ENCODE measurements at places on chromosomes 2 and 18. TPM values are rescaled to one million over a fixed set of nuclear protein-coding genes. Genes with fewer than 3 reads are reported as not detected.

DNA sequence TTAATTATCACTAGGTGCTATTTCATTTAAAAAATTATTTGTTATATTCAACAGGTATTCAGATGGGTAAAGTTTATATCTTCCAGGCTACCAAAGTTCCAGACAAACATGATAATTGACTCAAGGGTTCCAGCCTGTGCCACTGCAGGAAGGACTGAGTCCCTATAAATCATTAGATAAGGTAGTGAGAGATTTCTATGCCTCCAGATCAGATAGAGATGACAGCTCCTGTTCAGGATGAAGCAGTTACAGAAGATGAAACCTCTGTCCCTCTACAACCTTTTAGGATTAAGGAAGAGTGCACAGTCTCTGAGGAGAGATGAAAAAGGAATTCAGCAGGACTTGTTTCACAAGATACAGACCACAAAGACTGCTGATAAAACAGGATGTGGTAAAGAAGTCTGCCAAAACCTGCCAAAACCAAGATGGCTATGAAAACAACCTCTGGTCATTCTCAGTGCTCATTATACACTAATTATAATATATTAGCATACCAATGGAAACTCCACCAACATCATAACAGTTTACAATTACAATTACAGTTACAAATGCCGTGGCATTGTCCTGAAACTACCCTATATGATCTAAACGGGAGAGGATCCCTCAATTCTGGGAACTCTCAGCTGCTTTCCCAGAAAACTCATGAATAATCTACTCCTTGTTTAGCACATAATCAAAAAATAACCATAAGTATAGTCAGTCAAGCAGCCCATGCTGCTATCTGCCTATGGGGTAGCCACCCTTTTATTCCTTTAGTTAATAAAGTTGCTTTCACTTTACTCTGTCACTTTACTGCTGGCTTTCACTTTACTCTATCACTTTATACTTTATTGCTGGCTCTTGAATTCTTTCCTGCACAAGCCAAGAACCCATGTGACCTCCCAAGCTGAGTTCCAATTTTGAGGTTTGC, 288.5 kb downstream of the PDE11A start:
- peak; percentile 48 for DNase-seq

The DUSP2 gene
- polyA plus RNA-seq = 2.5 TPM

The STAT4 gene
- 0.30 TPM for polyA plus RNA-seq

DNA sequence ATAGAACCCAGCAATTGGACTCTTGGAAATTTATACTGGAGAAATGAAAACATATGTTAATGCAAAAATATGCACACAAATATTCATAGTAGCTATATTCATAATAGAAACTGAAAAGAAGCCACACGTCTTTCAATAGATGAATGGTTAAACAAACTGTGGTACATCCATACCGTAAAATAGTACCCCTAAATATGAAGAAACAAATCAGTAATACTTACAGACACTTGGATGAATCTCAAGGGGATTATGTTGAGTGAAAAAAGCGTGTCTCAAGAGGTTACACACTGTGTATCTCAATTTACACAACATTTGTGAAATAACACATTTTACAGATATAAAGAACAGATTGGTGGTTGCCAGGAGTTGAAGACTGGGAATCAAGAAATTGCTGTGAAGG, 61.1 kb upstream of the ARHGAP15 start:
- DNase-seq = no peak

DNA sequence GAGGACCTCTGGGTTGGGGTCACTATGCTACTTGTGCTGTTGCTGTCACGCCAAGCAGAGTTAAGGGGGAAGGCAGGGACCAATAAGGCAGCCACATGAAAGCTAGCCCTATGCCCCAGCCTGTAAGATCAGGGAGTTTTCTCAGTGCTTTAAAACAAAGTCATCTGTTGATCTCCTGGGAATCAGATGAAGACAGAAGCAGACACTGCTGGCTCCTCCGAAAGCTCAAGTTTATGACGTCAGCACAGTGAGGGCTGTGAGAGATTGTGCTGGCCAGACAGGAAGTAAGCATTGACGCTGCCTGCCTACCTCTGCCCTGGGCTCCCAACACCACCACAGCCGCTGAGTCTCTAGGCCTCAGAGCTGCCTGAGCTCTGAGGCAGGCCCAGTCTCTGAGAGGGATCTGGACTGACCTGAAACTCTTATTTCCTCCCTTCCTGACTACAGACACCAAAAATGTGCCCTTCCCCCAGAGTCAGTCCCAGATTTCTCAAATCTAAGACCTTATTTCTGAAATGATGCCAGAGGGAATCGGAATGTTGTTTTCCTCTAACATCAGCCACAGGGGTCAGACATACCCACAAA, 118.1 kb upstream of the EPAS1 start:
- peak; percentile 68 for DNase-seq

DNA sequence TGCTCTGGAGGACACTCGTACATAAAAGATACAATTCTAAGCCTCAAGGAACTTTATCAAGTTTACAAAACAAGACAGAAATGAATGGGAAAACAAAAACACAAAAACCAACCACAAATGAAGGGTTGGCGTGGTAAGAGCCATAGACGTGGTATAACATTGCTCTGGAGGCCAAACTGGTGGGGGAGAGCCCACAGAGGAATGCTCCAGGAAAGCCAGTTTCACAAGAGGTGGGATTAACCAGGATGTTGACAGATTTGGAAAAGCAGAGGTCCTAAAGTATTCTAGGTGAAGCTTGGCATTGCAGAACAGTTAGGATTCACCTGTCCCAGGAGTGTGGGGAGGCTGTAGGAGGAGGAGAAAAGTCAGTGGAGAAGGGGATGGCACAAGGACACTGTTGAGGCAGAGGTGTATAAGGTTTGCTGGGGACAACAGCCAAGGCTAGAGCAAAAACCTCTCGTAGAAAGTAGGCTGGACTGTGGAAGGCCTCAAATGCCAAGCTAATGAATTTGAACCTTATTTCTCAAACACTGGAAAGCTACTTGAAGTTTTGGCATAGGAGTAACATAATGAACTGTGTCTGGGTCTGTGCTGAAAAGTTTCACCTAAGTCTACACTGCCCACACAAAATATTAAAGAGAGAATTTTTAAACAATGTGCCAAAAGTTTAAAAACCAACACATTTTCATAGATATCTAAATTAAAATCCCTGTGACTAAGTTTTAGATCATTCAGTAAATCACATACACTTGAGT, 135.1 kb downstream of the THADA start:
- no peak for DNase-seq

- DNase-seq = no peak
Observed at GRCh38 chr2:121368836-121369235, 83.8 kb upstream of the TFCP2L1 start.

- no peak for DNase-seq
Observed at GRCh38 chr18:62493033-62493862, 29.6 kb upstream of the ZCCHC2 start.

- peak; percentile 50 for DNase-seq
Observed at GRCh38 chr18:66838340-66838987, 234.6 kb upstream of the CDH19 start.

DNA sequence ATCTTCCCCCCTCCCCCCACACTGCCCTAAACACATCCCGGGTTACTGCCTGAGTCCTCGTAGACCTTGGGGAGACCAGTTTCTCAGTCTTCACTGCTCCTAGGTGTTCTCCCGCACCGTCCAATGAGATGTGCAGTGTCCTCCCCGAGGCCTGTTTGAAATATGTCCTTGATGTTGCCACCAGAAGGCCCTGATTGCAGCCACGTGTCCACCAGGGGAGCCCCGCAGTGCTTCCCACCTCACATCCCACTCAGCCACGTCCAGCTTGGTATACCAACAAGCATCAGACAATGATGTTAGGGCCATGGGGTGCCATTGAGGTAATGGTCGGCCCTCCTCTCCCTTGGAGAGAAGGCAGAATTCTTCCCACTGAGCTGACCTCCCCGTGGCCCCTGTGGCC, 38.7 kb downstream of the TCF7L1 start:
- no peak for DNase-seq

DNA sequence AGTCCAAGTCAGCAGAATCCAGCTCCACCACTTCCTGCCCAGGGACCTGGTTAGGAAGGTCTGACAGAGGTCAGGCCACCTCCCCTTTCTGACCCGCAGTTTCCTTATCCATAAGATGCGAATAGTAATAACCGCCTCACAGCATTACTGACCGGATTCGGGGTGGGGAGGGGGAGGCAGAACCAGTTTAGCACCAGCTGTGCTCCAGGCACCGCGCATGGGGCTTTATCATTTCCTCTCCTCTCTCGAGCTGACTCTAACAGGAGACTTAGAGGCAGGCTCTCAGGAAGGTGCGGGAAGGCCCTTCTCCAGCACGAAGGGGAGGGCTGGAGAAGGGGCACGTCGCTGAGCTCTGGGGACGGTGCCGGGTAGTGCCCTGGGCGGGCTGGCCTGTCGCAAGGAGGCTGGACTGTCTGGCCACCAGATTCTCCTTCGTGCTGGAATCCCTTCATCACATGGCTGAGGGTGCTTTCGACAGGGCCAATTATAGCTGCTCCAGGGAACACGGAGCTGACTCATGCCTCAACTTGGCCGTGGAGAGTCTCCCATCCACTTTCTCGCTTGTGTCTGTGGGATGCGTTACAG, 5.7 kb downstream of the EHD3 start:
- no peak for DNase-seq

The ACVR1C gene
- polyA plus RNA-seq = not detected

DNA sequence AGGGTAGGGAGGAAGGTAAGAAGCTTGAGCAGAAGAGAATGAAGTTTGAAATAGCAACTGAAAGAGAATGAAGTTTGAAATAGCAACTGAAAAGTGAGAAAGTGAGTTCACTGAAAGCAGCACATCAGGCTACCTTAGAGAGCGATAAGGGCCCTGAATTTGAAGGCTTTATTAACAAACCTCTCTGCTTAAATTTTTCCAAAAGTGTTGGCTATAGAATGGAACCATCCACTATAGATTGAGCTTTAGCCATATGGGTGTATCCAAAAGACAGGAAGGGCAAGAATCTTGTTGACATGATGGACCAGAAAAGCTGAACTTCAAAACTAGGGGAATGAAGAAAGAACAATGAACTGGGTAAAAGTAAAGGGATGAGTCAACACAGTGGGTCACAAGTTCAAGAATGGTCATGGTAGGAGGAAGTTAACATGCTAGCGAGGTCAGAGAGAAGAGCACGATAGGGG, 122.5 kb downstream of the ASXL3 start:
- no peak for DNase-seq

GRCh38 chr18:77181950-77182707, 49.5 kb upstream of the MBP start:
- no peak for DNase-seq

GRCh38 chr18:31648966-31649429, 35.4 kb downstream of the B4GALT6 start:
- peak; percentile 62 for DNase-seq

Data from foreskin keratinocyte (primary cell).